Uterine smooth muscle cell (primary cell): ENCODE measurements at places on chromosomes 7 and 10. TPM values are rescaled to one million over a fixed set of nuclear protein-coding genes. Genes with fewer than 3 reads are reported as not detected.

Gene TEX36
- total RNA-seq = not detected in 2 replicates

Gene PAPOLB
- 0.11 and 0.12 TPM in 2 replicates for total RNA-seq

Gene NPY4R
- 0.50 TPM in 1 of 2 replicates, not detected in the other for total RNA-seq

Gene AHCYL2
- 7.3 and 11.7 TPM in 2 replicates for total RNA-seq

Gene IDI2
- not detected in 2 replicates for total RNA-seq

Gene CYP2C9
- not detected in 2 replicates for total RNA-seq

Gene UCMA
- total RNA-seq = not detected in 2 replicates

Gene DGKI
- total RNA-seq = 2.4 and 2.9 TPM in 2 replicates

Gene CD36
- total RNA-seq = 1.5 and 2.6 TPM in 2 replicates

Gene INMT
- 0.11 and 1.2 TPM in 2 replicates for total RNA-seq

Gene GCK
- total RNA-seq = 0.55 and 0.62 TPM in 2 replicates

Gene SPDYE6
- 0.25 TPM in 1 of 2 replicates, not detected in the other for total RNA-seq

Gene GRID2IP
- total RNA-seq = not detected in 2 replicates
